ENCODE measurements at places on chromosomes 7 and 10.

DNA sequence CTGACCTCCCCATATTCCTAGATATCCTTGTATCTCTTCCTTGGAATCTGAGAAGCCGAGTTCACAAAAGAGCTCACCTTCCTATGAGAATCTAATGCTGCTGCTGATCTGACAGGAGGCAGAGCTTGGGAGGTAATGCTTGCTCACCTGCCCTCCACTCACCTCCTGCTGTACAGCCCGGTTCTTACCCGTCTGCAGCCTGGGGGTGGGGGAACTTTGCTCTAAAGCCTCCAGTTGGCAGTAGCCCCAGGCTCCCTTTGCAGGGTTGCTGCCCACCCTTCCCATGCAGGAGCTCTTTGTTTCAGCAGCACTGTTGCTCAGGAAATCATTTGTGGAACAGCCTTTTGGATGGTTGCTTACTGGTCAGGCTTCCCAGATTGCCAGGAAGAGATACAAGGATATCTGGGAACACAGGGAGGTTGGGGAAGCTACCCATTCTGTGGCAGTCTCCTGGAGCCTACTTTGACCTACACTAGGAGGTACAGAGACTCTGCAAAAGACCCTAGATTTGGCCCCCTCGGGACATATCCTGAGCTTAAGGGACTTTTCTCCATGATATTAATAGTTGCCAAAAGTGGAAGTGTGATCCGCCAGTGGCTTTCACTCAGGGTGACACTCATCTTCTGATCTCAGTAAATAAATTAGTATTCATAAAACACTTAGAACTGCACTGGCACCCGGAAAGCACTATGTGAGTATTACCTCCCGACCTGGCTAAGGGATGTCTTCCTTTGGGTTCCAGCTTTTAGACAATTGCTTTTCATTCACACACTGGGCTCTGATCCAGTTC lies 363.7 kb upstream of the PODXL start:
- DNase-seq: no peak

GRCh38 chr7:29300026-29300480 lies 105.5 kb downstream of the CHN2 start:
- no peak for DNase-seq

DNA sequence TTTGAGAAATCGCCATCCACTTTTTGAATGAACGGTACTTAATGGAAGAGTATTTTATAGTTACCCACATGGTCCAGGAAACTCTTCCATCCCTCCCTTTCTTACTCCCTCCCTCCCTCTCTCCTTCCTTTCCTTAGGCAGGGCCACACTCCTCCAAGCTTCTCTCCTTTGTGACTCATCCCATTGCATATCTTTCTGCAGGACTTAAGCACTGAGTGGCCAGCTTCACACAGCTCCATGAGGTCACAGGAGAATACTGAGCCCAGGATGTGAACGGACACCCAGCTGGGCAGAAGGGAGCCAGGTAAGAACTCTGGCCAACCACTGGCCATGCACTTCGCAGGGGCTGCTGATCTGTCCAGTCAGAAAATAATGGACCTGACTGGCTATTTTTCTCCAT lies 189.7 kb upstream of the ADCY1 start:
- no peak for DNase-seq

DNA sequence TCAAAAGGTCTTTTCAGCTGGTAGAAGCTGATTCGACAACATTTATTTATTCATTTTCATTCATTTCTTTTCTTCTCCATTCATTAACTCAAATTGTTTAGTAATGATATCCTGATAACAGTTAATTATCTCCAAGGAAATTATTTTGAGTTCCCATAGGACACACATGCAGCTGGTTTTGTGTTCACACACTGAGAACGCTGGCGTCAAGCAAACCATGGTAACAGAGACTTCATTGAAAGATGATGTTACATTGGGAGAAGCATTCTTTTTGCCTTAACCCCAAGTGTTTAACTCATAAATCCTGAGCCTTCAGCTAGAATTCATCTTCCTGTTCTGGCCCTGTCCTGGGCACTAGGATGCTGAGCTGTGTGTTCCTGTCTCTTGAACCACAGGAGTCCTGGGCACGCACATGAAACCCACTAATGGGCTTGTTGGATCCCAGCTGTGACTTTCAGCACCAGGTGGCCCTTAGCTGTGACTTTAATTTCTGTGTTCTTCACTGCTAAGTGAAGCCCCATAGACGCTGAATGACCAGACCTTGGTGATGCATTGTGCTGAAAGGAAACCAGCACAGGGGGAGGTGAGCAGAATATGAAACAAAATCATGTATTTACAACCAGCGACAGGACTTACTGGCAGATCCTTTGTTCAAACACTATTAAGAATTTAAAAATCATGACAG lies 121.5 kb upstream of the PRSS58 start:
- DNase-seq: no peak

DNA sequence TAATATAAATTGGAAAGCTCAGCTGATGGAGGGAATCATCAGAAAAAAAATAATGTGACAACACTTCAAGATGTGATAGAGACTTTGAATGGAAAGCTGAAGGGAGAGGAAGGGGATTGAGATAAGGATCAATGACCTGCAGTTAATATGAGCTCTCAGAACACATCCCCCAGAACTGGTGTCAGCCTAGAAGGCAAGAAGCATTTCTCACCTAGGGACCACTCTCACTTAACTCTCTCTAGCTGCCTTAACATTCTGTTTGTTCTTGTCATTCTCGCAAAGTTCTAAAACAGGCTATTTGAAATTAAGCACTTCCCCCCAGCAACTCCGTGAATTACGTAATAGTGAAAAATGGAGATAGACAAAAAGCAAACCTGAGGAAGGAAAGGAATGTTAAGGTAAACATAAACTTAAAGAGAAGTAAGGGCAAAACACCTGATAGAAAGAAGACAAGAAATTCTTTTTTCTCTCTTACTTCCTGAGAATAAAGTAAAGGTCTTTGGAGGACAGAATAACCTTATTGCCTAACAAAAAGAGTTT lies 1.2 kb upstream of the MPP7 start:
- DNase-seq: no peak

DNA sequence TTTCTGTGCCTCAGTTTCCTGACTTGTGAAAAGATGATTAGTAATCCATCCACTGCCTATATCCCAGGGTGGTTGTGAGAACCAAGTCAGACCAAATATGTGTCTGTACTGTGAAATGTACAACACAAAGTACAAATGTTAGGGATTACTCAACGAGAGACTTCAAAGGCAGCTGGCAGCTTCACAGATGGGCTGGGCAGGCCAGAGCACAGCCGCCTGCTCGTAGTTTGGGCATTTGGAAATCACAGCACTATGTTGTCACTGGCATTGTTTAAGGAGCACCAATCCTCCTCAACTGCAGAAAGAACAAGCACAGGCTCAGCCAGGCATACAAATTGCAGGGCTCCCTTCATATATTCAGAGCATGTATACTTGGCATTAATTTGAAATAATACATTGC lies 64.5 kb upstream of the C10orf90 start:
- DNase-seq: no peak

GRCh38 chr7:13988731-13989125 lies 738 bp downstream of the ETV1 start:
- no peak for DNase-seq

DNA sequence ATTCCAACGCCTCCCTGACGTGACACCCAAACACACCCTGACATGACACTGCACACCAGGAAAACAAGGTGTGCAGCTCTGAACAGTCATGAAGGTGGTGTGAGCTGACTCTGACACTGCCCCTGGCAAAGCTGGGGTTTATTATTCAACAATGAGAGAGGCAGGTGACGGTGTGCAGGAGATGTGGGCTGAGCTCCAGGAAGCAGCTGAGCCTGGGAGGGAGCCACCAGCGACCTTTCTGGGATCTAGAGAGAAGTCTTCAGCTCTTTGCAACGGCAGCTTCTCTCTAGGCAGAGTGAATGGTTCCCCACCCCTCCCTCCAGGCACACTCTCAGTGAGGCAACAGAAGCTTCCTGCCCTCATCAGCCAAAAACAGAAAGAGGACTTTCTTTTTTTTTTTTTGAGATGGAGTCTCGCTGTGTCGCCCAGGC lies 65.6 kb downstream of the SH3PXD2A start:
- no peak for DNase-seq

DNA sequence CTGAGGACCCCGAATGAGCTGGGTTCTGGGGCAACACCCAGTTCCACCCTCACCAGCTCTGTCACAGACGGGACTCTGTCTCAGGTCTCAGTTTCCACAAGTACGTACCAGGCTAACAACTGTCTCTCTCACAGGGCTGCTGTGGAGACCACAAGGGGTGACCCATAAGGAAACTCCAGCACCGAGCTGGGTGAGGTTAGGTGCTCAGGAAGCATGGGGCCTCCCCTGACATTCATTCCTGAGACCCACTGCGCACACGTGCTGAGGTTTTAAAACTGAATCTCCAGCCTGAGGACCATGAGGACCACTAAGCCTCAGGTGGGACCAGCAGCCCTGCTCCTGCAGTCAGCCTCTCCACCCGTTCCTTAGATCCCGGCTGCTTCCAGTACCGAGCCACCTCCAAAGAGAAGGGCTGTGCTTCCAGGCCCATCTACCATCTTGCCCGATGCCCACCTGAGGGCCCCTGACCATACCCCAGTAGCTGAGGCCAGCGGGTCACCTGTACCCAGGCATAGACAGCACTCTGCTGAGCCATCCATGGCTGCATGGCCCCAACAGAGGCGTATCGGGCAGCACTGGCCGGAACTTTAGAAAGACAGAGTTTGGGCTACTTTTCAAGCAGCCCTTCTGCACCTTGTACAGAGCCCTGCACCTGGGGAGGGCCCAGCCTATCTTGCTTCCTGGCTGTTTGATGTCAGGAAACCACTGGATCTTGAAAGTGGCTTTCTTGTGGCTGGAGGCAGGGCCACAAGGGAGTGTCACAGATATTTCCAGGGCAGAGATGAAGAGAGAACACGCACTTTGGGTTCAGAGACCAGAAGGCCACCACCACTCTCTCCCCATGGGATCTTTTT lies 18.7 kb downstream of the HSPA12A start:
- no peak for DNase-seq

- DNase-seq: no peak
These were observed 33.4 kb upstream of the PDGFA start for GRCh38 chr7:552868-553635.

- DNase-seq: no peak
These were observed 493.6 kb downstream of the PTPRN2 start for GRCh38 chr7:158094046-158094445.

- no peak for DNase-seq
These were observed 77.6 kb upstream of the SFMBT2 start for GRCh38 chr10:7488418-7488829.

DNA sequence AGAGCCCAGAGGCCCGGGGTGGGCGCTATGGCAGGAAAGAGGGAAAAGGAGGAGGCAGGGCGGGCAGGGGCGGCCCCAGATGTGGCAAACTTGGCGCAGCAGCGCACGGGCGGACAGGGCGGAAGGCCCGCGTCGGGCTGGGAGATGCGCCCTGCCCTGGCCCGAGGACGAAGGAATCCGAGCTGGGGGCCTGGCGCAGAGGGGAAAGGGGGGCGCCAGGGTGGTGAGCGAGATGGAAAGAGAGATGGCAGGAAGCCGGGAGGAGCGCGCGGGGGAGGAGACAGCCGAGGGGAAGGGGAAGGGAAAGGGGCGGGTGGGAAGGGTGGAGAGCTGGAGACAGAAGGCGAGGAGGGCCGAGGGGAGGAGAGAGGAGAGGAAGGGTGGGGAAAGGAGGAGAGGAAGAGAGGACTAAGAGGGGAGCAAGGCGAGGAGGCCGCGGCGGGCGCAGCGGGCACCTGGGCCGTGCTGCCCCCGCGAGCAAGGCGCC lies at the start of gene MARVELD1:
MARVELD1 (plus strand) TSS at position 392 of the 487 bp plus-strand sequence. CDS start 147 bp downstream, outside the sequence.
- no peak for DNase-seq

DNA sequence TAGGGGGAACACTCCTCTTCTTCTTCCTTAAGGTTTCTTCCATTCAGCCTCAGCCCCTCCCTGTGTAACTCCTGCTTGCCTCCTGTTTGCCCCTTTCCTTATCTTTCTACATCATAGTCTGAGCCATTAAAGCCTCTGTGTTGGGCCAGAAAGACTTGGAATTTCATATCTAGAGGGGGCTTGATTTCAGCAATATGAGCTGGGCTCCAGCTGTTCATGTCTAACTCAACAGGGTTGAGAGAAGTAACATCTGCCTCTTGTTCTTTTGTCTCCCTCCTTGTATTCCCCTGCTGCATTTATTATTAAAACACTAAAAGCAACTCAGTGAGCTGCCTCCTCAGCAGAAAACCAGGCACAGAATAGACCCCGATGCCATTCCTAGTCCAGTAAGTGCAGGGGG lies 17.6 kb downstream of the SEC24C start:
- DNase-seq: no peak

DNA sequence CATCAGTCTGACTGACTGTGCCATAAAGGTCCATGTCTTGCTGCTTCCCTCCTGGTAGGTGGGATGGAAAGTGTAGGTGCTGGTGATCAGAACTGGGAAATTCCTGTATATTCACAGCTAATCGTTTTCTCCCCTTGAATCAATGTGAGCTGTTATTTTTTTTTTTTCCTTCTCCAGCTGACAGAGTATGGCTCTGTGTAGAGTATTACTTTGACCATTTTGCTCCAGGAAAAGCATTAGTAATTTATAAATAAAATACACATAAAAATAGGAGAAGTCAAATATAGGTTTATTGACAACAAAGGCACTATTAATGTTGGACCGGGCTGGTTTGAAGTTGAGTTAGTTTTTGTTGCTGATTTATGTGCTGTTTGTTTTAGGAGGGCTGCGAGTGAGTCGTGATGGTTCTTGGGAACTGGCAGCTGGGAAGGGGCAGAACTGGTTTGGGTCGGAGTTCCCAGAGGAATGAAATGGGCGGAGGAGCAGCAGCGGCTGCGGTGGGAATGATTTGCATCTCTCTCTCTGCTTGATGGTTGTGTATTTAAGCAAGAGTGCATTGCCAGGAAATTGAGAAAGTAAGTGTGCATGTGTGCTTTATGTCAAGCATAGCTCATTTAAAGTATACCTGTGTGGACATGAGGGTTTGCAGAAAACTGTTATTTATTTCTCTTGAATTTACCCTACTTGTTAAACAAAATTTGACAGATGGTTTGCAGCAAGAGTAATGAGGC lies 80.9 kb downstream of the LRMDA start:
- no peak for DNase-seq

GRCh38 chr10:103181244-103181643 lies 11.8 kb downstream of the NT5C2 start:
- no peak for DNase-seq

DNA sequence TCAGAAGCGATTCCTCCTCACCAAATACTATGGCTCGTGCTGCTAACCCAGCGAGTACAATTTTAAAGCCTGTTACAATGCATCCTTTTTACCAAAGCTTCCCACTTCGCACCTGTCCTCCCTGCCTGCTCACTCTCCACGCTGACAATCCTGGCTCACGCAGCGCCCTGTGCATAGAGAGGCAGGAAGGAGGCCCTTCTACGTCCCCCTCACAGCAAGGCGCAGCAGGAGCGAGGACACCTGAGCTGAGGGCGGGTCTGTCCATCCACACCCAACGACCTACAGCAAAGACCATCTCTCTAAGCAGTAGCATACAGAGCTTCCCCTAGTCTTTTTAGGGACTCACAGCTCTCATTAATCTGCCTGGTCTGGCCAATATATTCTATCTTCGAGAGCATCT lies 46.0 kb downstream of the MKI67 start:
- DNase-seq: no peak

- no peak for DNase-seq
These were observed 39.7 kb upstream of the UCN3 start for GRCh38 chr10:5325076-5325475.
